COR-L47 (cell line): ENCODE measurements at places on chromosomes 1 and 21.

GRCh38 chr1:201493757-201494617 lies 12.9 kb downstream of the CSRP1 start:
- no peak for DNase-seq

DNA sequence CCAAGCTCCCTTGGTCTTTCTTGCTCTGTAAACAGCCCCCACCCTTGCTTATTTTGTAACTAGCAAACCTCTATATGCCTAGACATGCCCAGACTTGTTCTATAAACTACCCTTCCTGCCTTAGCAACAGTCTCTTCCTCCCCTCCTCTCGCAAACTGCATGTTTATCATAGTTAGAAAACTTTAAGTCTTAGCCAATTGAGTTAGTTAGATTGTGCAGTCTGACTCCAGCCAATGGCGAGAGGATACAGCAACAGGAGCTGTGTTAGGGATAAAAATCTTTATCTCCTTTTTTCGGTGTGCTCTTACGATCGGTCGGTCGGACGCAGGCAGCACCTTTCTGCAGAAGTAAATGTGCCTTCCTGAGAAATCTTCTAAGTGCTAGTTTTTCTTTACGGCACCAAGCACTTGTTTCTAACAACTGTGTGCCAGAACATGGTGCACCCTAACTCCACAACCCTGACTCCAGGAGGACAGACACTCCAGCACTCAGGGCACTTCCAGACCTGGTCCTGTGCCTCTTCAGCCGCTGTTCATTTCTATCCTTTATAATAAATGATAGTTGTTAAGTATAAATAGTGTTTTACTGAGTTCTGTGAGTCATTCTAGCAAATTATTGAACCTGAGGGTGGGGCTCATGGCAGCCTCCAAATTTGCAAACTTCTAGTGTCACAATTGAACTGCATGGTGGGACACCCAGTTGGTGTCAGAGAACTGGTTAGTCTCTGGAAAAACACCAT lies 25.7 kb upstream of the GNG4 start:
- no peak for DNase-seq

DNA sequence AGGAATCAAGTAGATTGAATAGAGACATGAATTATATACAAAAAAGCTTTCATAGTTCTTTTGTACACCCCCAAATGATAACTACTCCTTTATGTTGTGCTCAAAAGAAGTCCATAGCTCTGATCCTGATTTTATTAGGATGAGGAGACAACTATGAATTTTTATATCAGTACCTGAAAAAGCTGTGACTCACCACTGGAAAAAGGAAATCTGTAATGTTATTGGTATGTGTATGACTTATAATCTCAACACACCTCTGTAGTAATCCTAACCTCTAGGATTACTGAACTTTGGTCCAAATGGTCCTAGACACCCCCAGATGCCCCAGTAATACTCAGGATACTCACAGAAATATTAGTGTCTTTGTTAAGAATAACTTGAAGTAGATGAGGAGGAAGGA lies 10.2 kb downstream of the PRKAB2 start:
- no peak for DNase-seq

DNA sequence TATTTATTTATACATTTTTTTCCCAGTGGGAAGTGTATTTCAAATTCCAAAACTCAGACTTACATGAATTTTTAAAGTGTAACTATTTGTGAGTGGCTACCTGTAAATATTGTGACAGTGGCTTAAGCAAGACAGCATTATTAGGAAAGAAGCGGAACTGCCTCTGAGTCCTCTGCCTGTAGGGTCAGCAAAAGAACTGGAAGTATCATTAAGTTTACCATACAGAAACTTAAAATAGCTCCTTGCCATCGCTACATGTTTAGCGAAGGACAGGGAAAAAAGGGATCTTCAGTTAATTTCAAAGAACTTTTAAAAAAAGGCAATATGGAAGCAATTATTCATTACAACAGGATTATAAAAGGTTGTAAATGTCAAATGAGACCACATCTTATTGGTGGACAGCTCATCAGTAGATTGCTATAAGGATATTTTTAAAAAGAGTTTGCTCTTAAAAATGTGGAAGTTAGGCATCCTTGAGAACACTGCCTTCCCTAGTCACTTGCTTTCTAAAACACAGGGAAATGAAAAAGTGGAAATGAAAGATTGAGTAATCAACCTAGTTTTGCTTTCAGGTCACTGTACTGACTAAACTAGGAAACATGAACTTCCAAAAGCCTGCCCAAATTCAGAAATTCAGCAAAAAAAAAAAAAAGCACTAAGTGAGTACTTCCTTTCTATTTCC lies 39.2 kb downstream of the NSL1 start:
- no peak for DNase-seq

- DNase-seq: no peak
These were observed 325.0 kb upstream of the PLXNA2 start for GRCh38 chr1:208569181-208569580.

DNA sequence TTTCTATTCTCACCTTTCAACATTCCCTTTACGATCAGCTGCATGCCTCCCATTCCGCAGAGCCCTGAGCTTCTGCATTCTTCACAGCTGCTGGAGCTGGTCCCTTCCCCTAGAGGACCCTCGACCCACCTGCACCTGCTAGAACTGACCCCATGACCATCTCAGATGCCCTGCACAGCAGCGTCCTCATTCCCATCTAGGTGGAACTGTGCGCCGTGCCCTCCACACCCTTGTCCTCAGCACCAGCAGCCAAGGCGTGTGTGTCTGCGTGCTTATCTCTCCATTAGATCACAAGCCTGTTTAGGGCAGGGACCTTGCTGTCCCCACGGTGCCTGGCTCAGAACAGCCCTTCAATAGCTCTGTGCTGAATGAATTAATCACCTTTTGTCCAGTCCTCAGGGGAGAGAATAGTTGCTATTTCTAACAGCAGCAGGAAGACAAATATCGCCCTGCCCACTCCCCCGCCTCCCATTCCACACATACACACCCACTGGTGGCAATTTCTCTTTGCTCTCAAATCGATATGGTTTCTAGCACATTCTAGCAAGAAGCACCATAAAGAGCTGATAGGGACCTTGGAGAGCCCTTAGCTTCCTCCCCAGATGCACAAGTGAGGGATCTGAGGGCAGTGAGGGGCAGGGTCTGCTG lies 61.7 kb downstream of the KCNN3 start:
- no peak for DNase-seq

- DNase-seq: no peak
These were observed 111.0 kb downstream of the ZMYM4 start for GRCh38 chr1:35379317-35380000.

GRCh38 chr1:66207484-66207883 lies 326.5 kb upstream of the SGIP1 start:
- DNase-seq: peak; percentile 1

- no peak for DNase-seq
These were observed 4.2 kb upstream of the GJB5 start for GRCh38 chr1:34750610-34751009.
